ENCODE measurements at places on chromosomes 7 and 10.
A peak's percentile ranks its signal among the peaks of the same experiment; 100 is the strongest.

GRCh38 chr7:127474457-127474856, 81.9 kb upstream of the ZNF800 start:
- no peak for DNase-seq

DNA sequence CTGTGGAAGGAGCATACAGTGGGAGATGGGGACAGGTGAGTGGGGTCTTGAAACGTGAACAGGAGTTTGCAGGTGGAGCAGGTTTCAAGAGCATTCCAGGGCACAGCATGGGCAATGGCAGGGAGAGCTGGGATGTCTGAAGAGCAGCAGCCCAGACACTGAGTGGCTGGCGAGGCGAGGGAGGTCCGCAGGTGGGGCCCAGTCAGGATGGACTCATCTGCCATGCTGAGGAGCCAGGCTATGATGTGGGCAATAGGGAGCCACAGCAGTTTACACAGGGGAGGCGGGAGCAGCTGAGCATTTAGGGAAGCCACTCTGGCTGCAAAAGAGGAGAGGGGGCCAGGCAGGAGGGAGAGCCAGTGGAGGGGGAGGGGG, 138.7 kb downstream of the FAM53B start:
- DNase-seq, result no peak

- DNase-seq, result peak; percentile 61
Measured at GRCh38 chr7:69395061-69395714, 203.1 kb upstream of the AUTS2 start.

- DNase-seq, result no peak
Measured at GRCh38 chr7:409339-410281, 110.0 kb downstream of the PDGFA start.

GRCh38 chr7:16558761-16559302, 32.2 kb downstream of the LRRC72 start:
- no peak for DNase-seq

DNA sequence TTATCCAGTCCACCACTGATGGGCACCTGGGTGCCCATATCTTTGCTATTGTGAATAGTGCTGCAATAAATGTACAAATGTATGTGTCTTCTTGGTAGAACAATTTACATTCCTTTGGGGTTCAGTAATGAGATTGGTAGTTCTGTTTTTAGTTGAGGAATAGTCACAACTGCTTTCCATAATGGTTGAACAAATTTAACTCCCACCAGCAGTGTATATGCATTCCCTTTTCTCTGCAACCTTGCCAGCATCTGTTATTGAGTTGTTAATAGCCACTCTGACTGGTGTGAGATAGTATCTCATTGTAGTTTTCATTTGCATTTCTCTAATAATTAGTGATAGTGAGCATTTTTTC, 27.8 kb downstream of the COA1 start:
- no peak for DNase-seq

GRCh38 chr7:29839302-29839701, 33.0 kb downstream of the WIPF3 start:
- no peak for DNase-seq

GRCh38 chr7:55053651-55054571, 35.1 kb downstream of the EGFR start:
- no peak for DNase-seq

DNA sequence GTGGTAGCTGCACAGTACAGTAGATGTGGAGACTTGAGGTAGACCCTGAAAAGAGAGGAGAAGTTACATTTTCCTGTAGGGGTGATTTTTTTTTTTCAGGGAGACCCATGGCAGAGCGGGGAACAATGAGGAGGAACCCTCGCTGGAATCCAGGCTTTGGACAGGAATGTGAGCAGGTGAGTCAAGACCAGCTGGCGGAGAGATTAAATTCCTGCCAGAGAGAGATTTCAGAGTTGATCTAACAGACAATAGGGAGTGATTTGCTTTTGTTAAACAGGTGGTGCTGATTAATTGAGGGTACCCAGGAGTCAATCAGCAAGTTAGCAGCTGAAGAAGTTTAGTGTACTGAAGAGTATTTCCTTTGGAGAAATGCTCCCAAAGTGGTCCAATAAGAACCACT, 41.6 kb upstream of the MINDY3 start:
- DNase-seq, result no peak

DNA sequence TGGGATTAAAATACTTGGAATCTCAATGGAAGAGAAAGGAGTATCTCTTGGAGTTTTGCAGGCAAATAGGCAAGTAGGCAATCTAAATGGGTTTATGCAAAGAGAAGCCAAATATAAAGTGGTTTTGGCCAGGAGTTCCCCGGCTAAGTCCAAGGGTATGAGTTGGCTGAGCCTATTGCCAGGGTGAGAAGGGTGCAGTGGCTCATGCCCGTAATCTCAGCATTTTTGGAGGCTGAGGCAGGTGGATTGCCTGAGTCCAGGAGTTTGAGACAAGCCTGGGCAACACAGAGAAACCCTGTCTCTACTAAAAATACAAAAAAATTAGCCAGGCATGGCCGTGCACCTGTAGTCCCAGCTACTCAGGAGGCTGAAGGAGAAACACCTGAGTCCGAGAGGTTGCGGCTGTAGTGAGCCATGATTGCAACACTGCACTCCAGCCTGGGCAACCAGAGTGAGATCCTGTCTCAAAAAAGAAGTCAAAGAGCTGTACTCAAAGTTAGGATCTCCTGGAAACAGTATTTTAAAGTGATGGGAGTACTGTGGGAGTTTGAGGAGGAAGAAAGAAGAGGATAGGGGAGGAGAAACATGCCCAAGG, 130.4 kb upstream of the RAB18 start:
- no peak for DNase-seq

DNA sequence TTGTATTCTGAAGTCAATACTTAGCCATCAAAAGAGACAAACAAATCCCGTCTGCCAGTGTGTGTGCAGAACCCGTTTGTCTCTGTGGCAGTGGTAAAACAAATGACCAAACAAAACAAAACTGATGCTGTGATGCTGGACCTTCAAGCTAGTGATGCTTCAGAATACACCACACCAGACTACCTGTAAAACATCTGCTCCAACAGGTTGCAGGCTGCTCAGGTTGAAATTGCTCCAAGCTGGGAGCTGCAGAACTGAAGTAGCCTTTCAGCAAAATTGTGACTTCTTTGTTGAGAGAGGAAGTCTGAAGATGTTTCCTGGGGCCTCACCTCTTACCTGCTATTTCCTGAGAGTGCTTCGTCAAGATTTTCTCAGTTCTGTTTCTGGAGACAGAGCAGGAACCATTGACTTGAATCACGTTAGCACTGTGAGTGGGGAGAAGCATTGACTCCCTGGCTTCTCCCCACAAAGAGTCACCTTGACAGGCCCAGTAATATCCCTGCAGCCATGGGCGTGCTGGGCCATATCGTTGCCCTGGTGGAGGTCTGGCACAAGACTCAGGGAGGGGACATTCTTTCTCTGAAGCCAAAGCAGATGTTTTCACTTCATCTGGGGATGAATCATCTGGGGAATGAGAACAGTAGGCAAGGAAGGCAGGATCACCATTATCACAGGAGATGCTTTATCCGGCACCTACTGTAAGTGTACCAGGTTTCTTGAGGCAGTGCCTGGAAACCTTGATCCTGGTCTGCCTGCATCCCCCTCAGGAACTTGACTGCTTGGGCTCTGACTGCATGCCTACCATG, 80.2 kb downstream of the RBM20 start:
- no peak for DNase-seq
